ENCODE measurements at places on chromosomes 7 and 10.

DNA sequence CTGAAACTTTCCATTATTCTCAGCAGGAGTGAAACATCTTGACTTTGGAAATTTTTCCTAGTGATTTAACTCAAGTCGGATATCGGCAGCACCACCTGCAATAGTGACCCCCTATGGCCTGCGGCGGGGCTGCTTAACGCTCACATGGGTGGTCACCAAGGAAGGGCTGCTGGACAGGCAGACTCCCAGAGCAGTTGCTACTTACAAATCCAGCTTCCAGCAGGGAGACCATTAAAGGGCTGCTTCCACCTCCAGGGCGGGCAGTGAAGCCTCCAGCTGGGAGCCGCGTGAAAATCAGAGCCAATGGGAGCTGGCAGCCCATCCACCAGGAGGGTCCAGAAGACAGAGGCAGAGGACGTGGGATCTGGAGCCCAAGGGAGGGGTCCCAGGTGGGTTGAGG is 122.5 kb downstream of the MGMT start:
- DNase-seq = no peak

DNA sequence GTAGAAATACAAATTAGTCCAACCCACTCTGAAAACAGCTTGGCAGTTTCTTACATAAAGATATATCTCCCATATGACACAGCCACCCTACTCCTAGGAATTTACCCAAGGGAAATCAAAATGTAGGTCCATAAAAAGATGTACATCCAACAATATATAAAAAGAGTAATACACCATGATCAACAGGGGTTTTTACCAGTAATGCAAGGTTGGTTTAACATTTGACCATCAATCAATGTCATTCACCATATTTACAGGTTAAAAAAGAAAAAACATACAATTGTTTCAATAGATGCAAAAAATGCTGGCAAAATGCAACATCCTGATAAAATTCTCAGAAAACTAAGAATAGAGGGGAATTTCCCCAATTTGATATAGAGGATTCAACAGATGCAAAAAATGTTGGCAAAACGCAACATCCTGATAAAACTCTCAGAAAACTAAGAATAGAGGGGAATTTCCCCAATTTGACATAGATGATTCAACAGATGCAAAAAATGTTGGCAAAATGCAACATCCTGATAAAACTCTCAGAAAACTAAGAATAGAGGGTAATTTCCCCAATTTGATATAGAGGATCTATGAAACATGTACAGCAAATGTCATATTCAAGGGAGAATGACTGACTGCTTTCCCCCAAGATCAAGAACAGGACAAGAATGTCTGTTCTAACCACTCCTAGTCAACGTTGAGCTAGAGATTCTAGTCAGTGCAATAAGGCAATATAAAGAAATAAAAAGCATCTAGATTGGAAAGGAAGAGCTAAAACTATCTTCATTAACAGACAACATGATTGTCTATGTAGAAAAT is 13.7 kb downstream of the ADAP1 start:
- DNase-seq = no peak

DNA sequence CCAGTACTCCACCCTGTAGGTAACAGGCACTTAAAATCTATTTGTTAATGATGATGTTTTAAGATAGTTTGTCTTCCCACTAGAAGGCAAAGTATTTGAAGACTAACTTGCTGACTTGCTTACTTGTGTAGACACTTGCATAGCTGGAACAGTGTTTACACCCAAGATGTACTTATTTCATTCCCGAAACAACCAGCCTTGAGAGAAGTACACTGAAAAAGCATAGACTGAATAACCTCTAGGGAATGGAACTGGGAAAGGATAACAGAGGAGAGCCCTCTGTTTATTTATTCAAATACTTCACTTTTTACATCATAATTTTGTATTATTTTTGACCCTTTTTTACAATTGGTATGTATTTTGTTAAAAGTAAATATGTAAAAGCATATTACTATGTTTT is 33.1 kb upstream of the TMEM26 start:
- no peak for DNase-seq

DNA sequence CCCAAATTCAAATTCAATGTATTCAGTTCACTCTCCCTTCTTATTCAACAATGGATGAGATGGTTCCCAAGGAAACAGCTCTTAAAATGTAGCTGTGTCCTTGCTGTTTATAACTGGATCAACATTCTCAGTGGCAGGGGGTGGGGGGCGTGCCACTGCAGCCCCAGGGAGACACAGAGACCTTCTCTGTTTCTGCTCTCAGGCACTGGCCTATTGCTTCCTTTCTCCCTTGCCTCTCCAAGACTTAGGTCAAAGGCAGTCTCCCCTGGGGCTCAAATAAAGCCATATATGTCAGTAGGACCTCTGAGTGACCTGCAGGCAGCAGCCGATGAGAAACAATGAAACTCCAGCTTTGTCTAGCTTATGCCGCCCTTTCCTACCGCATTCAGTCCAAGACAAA is 20.7 kb downstream of the VSTM4 start:
- DNase-seq = no peak

- no peak for DNase-seq
Observed at GRCh38 chr7:147756300-147756699, 834.3 kb upstream of the C7orf33 start.

DNA sequence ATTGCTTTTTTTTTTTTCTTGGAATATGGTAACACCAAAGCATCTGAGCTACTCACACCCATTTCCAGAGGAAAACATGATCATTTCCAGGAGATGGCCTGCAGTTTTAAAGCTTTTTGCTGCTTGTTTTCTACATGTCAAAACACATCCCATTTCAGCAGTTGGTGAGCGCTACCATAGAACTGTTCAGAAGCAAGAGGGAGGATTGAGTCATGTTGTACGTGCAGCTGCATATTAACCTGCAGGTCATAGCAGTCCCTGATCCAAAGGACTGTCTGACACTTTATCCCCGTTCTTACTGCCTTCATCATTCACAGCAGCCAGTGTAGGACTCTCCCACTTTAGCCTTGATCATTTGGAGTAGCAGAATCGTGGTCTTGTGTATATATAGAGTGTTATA is 124.6 kb downstream of the AUTS2 start:
- no peak for DNase-seq

- no peak for DNase-seq
Observed at GRCh38 chr7:115078386-115078785, 156.5 kb downstream of the MDFIC start.

Measured in urothelium cell line (cell line).